ENCODE measurements at places on chromosomes 6 and 20. TPM values are rescaled to one million over a fixed set of nuclear protein-coding genes. Genes with fewer than 3 reads are reported as not detected.

GRCh38 chr6:30591008-30591407, 19.8 kb downstream of the ABCF1 start:
- DNase-seq, result no peak

- DNase-seq, result no peak
Observed at GRCh38 chr6:108958900-108959770, 110.9 kb downstream of the ARMC2 start.

GRCh38 chr6:145373826-145374225, 361.5 kb downstream of the EPM2A start:
- DNase-seq, result no peak

- no peak for DNase-seq
Observed at GRCh38 chr6:26538572-26538902, 371 bp downstream of the HMGN4 start.

DNA sequence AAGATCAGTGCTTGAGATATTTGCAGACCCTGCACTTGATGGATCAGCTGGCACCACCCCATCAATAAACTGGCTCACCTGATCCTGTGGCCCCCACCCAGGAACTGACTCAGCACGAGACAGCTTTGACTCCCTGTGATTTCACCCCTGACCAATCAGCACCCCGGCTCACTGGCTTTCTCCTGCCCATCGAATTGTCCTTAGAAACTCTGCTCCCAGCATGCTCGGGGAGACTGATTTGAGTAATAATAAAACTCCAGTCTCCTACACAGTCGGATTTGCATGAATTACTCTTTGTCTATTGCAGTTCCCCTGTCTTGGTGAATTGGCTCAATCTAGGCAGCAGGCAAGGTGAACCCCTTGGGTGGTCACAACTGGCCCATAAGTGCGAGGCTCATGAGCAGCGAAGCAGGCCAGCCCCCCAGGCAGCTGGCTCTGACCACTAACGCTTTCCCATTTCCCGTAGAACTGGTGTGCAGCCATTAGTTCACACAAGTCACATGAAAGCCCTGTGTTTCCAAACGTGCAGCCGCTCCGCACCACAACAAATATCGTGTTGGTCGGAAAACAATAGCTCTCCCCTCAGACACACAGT, 79.6 kb downstream of the RSPH3 start:
- no peak for DNase-seq

DNA sequence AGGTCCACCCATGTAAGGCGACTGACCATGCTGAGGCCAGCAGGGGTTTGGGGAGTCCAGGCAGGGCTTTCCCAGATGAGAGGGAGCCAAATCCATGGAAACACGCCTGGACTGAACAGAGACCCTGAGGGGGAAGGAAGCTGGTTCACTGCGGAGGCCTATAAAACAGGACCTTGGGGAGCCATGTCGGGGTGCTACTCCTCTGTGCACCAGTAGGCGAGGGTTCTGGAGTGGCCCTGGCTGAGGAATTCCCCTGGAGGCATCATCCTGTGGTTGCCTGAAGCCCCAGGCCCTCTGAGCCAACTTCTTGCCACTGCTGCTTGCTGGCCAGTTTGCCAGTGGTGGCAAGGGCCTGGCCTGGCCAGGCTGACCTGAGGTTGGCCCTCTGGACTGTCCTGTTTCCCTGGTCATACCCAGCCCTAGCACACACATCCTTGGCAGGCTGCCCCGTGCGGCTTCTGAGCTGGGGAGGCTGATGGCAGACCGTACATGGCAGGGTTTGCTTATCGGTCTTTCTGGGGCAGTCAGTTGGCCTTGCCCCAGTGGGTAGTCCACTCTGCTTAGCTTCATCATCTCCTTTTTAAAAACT, 2.2 kb upstream of the LRRN4 start:
- DNase-seq, result no peak

GRCh38 chr6:23535101-23535500, 590.9 kb upstream of the NRSN1 start:
- DNase-seq, result no peak

GRCh38 chr6:166751051-166751595, 124.1 kb upstream of the RPS6KA2 start:
- peak; percentile 55 for DNase-seq

- DNase-seq, result no peak
Observed at GRCh38 chr6:20711518-20711917, 177.3 kb downstream of the CDKAL1 start.

DNA sequence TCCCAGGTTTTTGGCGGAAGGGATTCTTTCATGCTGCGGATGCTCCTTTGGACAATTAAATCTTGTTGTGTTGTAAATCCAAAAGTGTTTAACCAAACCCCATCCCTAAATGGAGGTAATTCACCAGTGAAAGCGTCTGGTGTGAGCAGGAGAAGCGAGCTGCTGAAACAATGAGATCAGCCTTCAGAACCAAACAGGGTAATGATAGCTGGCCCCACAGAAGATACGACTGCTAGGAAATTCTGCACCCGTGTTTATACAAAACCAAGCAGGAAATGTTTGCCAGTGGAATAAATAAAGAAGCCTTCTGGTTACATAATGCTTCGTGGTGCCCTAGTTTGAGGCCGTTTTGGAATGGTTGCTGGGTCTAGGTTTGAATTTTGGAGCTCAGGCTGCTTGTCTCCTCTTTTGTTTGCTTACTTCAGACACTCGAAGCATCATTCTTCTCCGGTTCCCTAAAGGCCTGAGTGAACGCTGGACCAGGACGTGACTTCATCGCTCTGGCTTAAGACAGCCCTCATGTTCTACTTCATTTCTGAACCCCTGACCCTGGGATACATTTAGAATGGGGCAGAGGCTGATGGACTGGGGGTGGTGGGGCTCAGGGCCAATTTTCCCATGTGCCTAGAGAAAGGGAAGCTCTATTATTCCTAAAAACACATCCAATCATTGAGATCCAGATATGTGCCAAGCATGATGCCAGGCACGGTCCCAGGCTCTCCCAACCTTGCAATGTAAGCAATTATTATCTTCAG, 61.6 kb upstream of the JAG1 start:
- DNase-seq, result no peak

Gene PAX1
- not detected for total RNA-seq

Gene DSP
- total RNA-seq, result 0.07 TPM

Gene TTLL9
- not detected for total RNA-seq

Gene PTCHD4
- total RNA-seq, result not detected
